Kidney glomerular epithelial cell (primary cell): ENCODE measurements at places on chromosomes 5 and 9.

DNA sequence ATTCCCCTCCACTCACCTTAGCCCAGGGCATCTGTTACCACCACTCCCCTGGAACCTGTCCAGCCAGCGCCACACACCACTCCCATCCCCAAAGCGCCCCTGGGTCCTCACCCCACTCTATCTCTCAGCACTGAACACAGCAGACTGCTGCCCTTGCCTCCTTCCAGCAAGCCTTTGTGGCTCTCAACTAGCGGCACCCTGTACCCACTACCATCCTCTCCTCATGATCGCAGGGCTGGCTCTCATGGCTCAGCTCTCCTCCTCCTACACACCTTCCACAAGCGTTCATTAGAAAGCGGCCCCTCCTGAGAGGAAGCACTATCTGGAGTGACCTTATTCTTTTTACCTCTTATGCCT, 13.3 kb upstream of the BASP1 start:
- DNase-seq, result no peak

- no peak for DNase-seq
Observed at GRCh38 chr9:18893491-18893890, 139.5 kb downstream of the SAXO1 start.

DNA sequence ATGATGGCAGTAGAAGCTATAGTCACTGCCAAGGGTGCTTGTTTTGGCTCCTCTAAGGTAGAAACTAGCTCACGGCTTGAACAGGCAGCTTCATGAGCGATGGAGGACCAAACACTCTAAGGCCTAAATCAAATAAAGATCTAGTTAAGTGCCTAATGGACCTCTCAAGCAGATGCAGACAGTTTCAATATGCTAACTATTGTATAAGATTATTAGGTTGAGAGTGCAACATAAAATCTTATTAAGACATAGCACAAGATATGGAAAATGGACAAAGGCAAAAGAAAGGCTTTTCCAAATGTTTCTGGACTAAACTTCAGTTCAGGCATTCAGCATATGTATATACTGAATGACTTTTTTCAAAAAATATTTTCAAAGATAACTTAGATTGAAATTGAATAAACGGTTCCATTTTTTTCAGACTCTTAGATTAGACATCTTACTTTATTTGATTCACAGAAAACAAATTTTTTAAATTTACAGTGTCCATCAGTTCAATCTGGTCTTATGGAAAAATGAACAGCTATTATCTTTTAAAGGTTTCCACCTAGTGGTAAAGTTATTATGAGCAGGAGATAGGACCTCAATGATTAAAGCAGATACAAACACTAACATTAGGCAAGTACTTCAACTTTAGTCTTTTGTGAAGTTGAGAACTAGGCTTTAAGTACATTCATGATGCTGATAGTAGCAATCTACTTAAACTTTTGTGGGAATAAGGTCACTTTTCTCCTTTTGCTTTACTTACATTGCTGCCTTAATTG, 1167.7 kb downstream of the MAT2B start:
- DNase-seq, result peak; percentile 17

DNA sequence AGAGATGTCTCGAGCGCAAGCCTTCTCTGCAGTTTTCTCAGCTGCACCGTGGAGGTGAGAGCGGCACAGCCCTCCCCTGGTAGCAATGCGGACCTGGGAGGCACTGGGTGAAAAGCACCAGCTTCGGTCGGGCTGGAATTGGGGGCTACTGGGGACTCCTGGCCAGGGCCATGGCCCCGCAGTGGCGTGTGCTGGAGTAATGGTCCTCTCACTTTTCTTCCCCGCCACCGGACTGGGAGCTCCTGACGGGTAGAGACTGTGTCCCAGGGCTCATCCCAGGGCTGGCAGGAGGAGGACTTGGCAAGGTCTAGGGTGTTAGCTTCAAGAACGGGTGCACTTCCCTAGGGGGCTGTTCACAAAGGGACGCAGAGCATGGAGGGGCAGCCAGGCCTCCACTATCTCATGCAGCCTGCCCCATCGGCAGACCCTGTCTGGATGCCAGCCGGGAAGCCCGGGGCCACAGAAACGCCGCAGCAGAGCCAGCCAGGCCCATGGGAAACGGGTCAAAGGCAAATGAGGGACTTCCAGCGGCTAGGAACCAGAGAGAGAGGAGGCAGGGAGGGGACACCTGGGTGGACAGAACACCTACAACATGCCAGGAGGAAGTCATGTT, 92.6 kb upstream of the MVB12B start:
- DNase-seq, result no peak

GRCh38 chr5:90528601-90529193, 687 bp downstream of the LYSMD3 start:
- DNase-seq, result no peak

GRCh38 chr9:80964914-80965313, 724.4 kb downstream of the TLE1 start:
- DNase-seq, result no peak

GRCh38 chr5:39461007-39461682, 36.4 kb upstream of the DAB2 start:
- DNase-seq, result no peak

DNA sequence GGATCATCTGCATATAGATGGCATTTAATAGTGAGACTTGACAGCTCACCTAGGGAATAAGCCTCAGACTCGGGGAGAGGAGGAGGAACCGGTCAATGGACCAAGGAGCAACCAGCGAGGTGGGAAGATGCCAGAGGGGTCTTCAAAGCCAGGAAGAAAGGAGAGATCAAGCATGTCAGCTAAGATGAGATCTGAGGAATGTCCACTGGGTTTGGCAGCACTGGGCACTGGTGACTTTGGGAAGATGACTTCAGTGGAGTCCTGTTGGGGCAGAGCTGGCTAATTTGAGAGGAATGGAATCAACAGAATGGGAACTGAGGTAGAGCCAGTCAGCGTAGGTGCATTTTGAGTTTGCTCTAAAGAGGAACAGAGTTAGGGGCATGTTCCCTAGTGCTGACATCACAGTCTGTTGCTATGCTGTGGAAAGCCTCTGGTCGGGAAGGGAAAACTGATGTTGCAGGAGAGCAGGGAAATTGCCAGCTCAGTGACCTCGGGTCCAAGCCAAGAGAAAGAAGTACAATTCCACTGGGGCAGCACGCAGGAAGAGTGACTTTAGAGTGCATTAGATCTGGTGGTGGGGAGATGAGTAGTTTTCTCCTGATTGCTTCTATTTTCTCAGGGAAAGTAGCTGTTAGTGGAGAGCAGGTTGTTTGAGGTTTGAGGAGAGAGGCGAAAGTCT, 56.9 kb downstream of the ZNF618 start:
- no peak for DNase-seq

- no peak for DNase-seq
Observed at GRCh38 chr9:37187713-37188439, 67.5 kb downstream of the ZCCHC7 start.

GRCh38 chr5:159412284-159413046, 82.2 kb upstream of the IL12B start:
- no peak for DNase-seq

DNA sequence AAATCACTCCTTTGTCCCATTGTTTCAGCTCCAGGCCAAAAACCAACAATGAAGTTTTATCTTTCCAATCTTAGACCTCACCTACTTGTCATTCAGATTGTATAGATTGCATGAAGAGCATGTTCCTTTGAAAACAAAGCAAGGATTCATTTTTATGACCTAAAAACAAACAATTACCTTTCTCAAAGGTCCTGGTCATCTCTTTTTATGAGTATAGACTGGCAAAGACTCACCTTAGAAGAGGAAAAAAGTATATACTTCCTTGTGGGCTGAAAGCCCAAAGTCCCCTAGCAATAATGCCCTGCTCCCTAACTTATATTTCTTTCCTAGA, 28.4 kb upstream of the TLE1 start:
- DNase-seq, result no peak

DNA sequence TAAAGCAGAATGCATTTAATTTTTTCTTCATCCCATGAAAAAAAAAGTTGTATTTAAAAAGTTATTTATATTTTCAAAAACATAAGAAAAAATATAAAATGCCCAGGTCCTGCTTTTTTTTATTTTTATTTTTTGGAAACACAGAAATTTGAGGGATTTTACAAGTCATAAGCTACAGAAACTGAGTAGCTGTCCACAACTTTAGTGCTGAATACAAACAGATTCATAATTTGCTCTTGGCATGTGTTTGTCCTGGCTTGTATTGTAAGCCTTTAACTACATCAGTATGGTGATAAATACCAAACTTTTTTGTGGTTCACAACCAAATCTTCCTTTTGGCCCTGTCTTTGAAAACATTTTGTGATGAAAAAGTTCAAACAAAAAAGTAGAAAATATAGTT, 7.5 kb upstream of the PLCXD3 start:
- no peak for DNase-seq

GRCh38 chr5:145718956-145719355, 116.2 kb downstream of the PRELID2 start:
- peak; percentile 38 for DNase-seq

GRCh38 chr5:64980176-64980575, 211.4 kb downstream of the CWC27 start:
- no peak for DNase-seq

DNA sequence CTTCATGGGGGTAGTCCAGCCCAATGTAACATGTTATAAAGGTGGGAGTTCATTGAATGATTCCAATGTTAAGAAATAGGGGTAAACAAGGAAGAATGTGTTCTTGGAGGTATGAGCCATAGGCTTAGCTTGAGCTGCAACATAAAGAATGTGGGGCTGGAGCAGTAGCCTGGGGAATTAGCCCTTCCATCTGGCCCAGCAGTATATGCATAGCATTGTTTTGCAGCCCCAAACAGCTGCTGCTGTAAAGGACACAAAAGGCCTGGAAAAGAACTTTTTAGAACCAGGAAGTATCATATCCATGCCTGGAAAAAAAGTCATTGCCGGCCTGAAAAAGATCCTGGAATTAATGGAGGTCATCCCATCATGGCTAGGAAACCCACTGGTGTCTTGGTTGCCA, 55.8 kb upstream of the SMARCA2 start:
- no peak for DNase-seq

DNA sequence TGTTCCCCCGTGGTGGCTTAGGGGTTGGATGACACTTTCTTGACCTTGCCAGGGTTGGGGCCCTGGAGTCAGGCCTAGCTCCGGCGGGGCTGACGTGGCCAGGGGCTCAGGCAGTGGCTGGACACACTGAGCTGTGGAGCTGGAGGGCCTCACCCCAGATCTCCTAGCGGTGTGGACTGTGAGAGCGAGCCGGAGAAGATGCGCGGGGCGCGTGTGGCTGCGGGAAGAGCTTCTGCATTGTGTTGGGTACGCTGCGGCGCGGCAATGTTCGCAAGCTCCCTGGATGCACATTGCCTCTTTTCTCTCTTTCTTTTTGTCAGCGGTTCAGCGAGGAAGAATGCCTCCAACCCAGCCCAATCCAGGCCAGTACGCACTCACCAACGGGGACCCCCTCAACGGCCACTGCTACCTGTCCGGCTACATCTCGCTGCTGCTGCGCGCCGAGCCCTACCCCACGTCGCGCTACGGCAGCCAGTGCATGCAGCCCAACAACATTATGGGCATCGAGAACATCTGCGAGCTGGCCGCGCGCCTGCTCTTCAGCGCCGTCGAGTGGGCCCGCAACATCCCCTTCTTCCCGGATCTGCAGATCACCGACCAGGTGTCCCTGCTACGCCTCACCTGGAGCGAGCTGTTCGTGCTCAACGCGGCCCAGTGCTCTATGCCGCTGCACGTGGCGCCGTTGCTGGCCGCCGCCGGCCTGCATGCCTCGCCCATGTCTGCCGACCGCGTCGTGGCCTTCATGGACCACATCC, 4.8 kb downstream of the NR2F1 start:
- DNase-seq, result no peak

DNA sequence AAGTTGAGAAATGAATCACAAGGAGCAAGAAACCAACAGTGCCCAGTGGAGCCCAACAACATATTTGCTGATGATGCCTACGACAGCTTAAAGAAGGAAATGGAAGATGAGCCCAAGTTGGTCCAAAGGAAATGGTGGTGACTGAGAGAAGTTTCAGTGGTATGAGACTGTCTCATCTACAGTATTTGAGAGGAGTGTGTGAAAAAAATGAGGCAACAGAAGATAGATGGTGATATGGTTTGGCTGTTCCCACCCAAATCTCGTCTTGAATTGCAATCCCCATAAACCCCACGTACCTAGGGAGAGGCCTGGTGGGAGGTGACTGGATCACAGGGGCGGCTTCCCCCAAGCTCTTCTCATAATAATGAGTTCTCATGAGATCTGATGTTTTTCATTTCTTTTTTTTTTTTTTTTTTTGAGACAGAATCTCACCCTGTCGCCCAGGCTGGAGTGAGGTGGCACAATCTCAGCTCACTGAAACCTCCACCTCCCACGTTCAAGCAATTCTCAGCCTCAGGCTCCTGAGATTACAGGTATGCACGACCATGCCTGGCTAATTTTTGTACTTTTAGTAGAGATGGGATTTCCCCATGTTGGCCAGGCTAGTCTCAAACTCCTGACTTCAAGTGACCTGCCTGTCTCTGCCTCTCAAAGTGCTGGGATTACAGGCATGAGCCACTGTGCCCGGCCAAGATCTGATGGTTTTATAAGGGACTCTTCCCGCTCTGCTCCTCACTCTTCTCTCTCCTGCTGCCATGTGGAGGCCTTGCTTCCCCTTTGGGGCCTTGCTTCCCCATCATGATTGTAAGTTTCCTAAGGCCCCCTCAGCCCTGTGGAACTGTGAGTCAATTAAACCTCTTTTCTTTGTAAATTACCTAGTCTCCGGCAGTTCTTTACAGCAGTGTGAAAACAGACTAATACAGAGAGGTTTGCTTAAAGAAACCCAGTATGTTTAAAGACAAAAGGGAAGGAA, 30.2 kb downstream of the EFCAB9 start:
- no peak for DNase-seq

GRCh38 chr5:57033503-57033902, 81.6 kb upstream of the MIER3 start:
- DNase-seq, result no peak

- DNase-seq, result no peak
Observed at GRCh38 chr9:18488886-18489285, 14.9 kb downstream of the ADAMTSL1 start.

- DNase-seq, result no peak
Observed at GRCh38 chr9:127424676-127424999, 456 bp downstream of the ZNF79 start.

DNA sequence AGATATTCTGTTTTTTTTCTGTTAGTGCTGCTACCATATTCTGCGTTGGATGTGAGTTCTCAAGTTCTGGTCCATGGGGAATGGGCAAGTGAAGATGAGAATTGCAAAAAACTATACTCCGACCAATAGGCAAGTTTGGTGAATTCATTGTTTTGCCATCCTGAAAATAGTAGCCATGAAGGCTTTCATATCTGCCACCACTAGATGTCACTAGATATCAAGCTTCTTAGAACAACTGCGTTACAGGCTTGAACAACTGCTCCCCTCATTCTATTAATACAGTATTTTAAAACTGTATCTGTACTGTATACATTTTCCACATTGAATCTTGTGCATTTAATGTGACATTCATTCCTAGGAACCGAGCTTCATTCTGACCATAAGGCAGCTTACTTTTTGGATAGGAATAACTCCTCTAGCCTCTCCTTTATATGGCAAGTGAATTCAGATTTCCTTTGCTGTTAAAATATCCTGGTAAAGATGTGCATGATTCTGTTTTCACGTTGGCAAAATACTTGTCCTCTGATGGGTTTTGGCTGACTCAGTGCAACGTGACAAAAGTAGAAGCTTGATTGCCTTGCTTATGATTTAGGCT, 163.6 kb downstream of the SREK1 start:
- peak; percentile 33 for DNase-seq

- DNase-seq, result no peak
Observed at GRCh38 chr5:170303549-170303948, 6.0 kb upstream of the LCP2 start.

- DNase-seq, result no peak
Observed at GRCh38 chr9:87643107-87643650, 82.7 kb upstream of the CTSL start.
